ENCODE measurements at places on chromosomes 1 and 21.

GRCh38 chr1:74010206-74010605 is 187.8 kb downstream of the LRRIQ3 start:
- no peak for DNase-seq

- no peak for DNase-seq
These were observed 9.1 kb upstream of the AK2 start for GRCh38 chr1:33045814-33046213.

- DNase-seq, result no peak
These were observed 125.0 kb upstream of the B3GALT2 start for GRCh38 chr1:193311226-193311948.

DNA sequence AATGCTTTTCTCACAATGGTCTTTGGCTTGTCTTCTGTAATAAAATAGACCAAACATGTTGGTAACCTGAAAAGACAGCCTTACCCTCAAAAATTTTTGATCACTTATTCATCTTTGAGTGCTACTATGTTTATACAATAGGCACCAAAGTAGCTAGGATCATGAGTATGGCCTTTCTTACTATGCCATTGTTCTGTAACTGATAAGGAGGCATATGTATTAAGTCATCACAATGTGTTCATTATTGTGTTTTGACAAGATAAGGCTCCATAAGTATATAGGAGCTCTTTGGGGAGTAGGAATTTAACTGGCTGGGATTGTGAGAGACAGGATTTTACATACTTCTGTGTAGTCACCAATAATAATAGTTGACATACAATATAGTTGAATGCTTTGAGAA is 675 bp downstream of the TMCO2 start:
- no peak for DNase-seq

DNA sequence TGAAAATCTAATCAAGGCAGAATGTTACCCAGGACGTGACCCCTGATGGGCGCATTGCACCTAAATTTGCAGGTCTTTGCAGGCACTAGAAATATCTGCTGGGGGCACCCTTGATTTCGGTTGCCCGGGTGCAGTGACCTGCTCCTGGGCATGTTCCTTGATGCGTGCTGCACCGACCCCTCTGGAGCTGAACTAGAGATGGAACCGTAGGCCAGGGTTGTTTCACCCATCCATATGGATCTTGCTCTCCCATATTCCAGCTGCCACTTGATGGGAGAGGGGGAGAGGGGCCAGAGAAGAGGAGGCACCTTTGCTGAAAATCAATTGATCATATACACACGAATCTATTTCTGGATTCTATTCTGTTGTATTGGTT is 8.4 kb upstream of the COL18A1 start:
- no peak for DNase-seq

All from activated CD4-positive, alpha-beta T cell treated with anti-CD3 and anti-CD28 coated beads for 48 hours (primary cell).